ENCODE measurements at places on chromosomes 3 and 15. TPM values are rescaled to one million over a fixed set of nuclear protein-coding genes. Genes with fewer than 3 reads are reported as not detected.

GRCh38 chr15:41115161-41115651 lies 874 bp downstream of the INO80 start:
- DNase-seq, result peak; percentile 25
- no peaks in the 10 kb centered on the region for H3K36me3 ChIP-seq
- H3K4me1 ChIP-seq, result peaks cover 13% of the 10 kb centered on the region
- peak overlapping the region; percentile 99 for H3K27ac ChIP-seq
- peak overlapping the region; percentile 91 for H3K4me3 ChIP-seq

CLDN11 gene
- 0.12 TPM for polyA plus RNA-seq

DNA sequence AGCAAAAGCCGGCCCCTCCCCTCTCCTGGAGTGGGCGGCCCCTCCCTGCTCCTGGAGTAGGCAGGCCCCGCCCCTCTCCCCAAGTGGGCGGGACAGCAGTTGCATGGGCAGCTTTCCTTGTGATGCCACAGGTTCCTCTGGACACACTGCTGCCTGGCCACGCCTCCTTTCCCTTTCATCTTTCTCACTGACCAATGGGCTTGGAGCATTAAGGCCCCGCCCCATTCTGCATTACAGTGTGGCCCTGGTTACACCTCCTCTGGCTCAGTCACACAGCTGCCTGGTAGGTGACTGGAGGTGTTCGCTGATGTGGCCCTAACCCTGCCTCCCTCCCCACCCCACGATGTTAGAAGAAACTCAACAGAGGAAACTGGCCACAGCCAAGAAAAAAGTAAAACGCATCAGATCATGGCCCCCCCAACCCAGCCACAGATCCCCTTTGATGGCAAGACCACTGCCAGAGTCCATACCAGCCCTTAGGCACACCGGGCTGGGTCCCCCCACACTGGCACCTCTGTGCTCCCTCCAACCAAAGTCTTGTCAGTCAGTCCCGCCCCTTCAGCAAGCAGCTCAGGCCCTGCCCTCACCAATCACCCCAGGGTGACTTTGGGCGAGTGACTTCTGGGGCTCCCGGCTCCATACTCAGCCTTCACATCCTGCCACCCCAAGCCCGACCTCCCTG lies 84.3 kb downstream of the ADAMTS7 start:
- no peak overlapping the region for H3K27ac ChIP-seq
- no peak for DNase-seq
- peaks cover 3% of the 10 kb centered on the region for H3K27me3 ChIP-seq
- no peak overlapping the region for H3K4me3 ChIP-seq
- no peaks in the 10 kb centered on the region for H3K4me1 ChIP-seq

DUOXA1 gene
- polyA plus RNA-seq, result 15.1 TPM

DNA sequence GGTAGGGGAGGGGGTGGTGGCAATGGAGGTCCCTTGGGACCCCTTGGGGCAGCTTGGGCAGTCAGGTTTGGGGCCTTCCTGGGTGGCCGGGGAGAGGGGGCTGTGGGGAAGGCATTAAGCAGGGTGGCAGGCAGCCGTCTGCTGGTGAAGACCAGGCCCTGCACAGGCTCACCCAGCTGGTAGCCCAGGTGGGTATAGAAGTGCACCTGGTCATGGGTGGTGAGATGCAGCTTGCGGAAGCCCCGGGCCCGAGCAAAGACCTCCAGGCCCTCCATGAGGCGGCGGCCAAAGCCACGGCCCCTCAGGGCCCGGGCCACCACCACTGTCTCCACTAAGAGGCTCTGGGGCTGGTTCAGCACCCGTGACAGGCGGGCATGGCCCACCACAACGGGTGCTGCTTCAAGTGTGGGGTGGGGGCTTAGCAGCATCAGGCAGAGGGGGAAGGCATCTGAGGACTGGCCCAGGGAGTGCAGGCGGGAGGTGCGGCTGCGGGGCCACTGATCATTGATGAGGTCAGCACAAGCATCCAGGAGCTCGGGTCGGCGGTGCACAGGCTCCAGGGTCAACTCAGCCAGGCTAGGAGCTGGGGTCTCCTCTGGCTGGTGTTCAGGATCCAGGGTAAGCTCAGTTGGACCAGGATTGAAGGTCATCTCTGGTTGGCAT lies 2.4 kb downstream of the HYAL3 start:
- no peak overlapping the region for H3K27ac ChIP-seq
- DNase-seq, result no peak
- H3K4me1 ChIP-seq, result peaks cover 27% of the 10 kb centered on the region
- H3K4me3 ChIP-seq, result no peak overlapping the region
- H3K36me3 ChIP-seq, result no peaks in the 10 kb centered on the region
- H3K27me3 ChIP-seq, result no peaks in the 10 kb centered on the region

TUSC7 gene
- not detected for polyA plus RNA-seq

- peaks cover 50% of the 10 kb centered on the region for H3K27me3 ChIP-seq
- no peak overlapping the region for H3K4me3 ChIP-seq
- no peak overlapping the region for H3K27ac ChIP-seq
- H3K4me1 ChIP-seq, result peaks cover 6% of the 10 kb centered on the region
- no peaks in the 10 kb centered on the region for H3K36me3 ChIP-seq
These were observed 675 bp upstream of the CYP11A1 start for GRCh38 chr15:74368121-74368520.

GRCh38 chr15:76904461-76905012 lies 603 bp downstream of the SCAPER start:
- no peaks in the 10 kb centered on the region for H3K36me3 ChIP-seq
- no peaks in the 10 kb centered on the region for H3K27me3 ChIP-seq
- peak overlapping the region; percentile 59 for H3K27ac ChIP-seq
- no peak for DNase-seq
- peak overlapping the region; percentile 96 for H3K4me3 ChIP-seq
- peaks cover 5% of the 10 kb centered on the region for H3K4me1 ChIP-seq

- no peak for DNase-seq
- H3K4me3 ChIP-seq, result no peak overlapping the region
- H3K36me3 ChIP-seq, result no peaks in the 10 kb centered on the region
- no peak overlapping the region for H3K27ac ChIP-seq
These were observed 13.5 kb upstream of the MECOM start for GRCh38 chr3:169676925-169677537.

HACD2 gene
- polyA plus RNA-seq, result 124 TPM

DNA sequence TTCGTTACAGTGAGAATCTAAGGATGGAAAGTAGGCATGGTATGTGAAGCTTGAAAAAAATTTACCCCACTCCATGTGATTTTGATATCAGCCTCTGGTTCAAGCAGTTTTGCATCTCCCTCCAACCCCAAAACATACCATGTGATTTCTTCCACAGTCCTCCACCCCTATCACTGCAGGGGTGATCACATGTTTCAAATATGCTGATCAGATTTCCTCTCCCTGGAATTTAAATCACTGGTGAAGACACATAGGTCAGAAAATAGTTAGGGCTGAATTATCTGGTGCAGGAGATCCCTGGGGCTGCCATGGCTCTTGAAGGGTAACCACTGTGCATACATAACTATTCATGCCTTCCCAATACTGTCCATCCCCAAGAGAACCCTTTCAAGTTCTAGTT lies 119.7 kb upstream of the THRB start:
- no peaks in the 10 kb centered on the region for H3K36me3 ChIP-seq
- no peak for DNase-seq
- no peak overlapping the region for H3K4me3 ChIP-seq
- no peaks in the 10 kb centered on the region for H3K4me1 ChIP-seq
- H3K27me3 ChIP-seq, result no peaks in the 10 kb centered on the region

TTBK2 gene
- polyA plus RNA-seq, result 4.8 TPM

DNA sequence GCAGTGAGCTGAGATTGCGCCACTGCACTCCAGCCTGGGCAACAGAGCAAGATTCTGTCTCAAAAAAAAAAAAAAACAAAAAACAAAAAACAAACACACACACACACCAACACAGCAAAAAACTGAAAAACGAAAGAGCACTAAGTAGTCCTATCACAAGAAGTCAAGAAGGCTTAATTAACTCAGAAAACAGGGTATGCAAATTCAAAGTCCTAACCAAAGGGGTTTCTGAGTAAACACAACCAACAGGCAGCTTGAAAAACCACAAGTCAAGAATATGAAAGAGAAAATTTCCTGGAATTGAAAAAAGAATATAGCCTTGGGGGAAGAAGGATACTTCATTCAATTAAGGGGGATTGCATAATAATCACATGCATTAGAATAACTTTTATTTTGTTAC lies 37.7 kb upstream of the PARP14 start:
- no peaks in the 10 kb centered on the region for H3K36me3 ChIP-seq
- no peak overlapping the region for H3K27ac ChIP-seq
- no peaks in the 10 kb centered on the region for H3K4me1 ChIP-seq

GRCh38 chr15:40952301-40952900 lies 870 bp upstream of the CHAC1 start:
- no peaks in the 10 kb centered on the region for H3K27me3 ChIP-seq
- H3K4me1 ChIP-seq, result peaks cover 20% of the 10 kb centered on the region
- H3K4me3 ChIP-seq, result peak overlapping the region; percentile 87
- DNase-seq, result no peak
- peaks cover 4% of the 10 kb centered on the region for H3K36me3 ChIP-seq

KIF7 gene
- 0.75 TPM for polyA plus RNA-seq

- no peaks in the 10 kb centered on the region for H3K36me3 ChIP-seq
- peaks cover 9% of the 10 kb centered on the region for H3K27me3 ChIP-seq
- H3K4me1 ChIP-seq, result no peaks in the 10 kb centered on the region
- no peak for DNase-seq
These were observed 38.9 kb downstream of the TMEM266 start for GRCh38 chr15:76098685-76099084.

- no peaks in the 10 kb centered on the region for H3K27me3 ChIP-seq
- no peak overlapping the region for H3K27ac ChIP-seq
- no peak for DNase-seq
- H3K36me3 ChIP-seq, result no peaks in the 10 kb centered on the region
- H3K4me1 ChIP-seq, result no peaks in the 10 kb centered on the region
These were observed 274.6 kb downstream of the EDEM1 start for GRCh38 chr3:5462086-5462485.

DNA sequence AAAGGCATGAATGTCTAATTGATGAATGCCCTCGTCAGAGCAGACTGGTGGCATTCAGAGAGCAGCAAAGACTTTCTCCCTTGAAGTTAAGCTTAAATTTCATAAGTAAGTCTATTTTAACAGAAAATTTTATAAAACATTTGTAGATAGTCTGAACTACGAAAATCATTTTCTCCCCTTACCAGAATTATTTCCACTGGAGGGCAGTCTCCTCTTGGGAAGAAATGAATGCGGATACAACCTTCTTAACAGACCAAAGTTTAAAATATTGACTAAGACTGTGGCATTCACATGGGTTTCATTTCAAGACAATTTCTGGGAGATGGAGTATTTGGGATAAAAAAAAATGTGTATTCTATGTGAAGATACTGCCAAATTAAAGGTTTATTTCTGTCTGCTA lies 669.0 kb downstream of the FHIT start:
- H3K36me3 ChIP-seq, result no peaks in the 10 kb centered on the region
- DNase-seq, result no peak
- H3K4me3 ChIP-seq, result no peak overlapping the region

DNA sequence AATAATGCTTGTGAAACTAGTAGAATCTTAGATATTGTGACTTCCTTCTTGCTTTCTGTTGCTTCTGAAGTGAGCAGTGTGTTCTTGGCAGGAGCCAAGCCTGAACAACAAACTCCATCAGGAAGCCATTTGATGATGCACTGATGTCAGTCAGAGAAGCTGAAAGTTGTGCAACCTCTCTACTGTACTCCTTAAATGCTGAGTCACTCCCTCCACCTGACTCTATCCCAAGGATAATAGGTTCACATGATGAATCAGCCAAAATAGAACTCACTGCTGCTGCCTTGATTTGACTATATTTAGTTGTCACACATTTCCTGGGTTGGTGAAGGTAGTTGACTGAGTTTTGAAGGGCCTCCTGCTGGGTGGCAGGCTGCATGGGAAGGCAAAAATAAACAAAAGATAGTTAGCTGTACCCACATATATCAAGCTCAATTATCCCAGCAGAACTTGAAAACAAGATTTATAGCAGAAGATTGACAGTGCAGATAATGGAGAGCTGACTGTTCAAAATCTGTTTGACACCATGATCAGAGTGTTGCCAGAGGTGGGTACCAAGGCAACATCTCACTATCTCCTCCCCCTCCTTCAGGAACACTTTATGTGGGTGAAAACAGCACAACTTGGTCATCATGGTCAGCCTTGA lies 328.4 kb upstream of the DPH6 start:
- peaks cover 13% of the 10 kb centered on the region for H3K4me1 ChIP-seq
- H3K4me3 ChIP-seq, result no peak overlapping the region
- peak; percentile 71 for DNase-seq

CHDH gene
- polyA plus RNA-seq, result 0.04 TPM

- DNase-seq, result no peak
- H3K27me3 ChIP-seq, result no peaks in the 10 kb centered on the region
- no peaks in the 10 kb centered on the region for H3K4me1 ChIP-seq
These were observed 158.2 kb downstream of the SPATA16 start for GRCh38 chr3:172982736-172983364.

DNA sequence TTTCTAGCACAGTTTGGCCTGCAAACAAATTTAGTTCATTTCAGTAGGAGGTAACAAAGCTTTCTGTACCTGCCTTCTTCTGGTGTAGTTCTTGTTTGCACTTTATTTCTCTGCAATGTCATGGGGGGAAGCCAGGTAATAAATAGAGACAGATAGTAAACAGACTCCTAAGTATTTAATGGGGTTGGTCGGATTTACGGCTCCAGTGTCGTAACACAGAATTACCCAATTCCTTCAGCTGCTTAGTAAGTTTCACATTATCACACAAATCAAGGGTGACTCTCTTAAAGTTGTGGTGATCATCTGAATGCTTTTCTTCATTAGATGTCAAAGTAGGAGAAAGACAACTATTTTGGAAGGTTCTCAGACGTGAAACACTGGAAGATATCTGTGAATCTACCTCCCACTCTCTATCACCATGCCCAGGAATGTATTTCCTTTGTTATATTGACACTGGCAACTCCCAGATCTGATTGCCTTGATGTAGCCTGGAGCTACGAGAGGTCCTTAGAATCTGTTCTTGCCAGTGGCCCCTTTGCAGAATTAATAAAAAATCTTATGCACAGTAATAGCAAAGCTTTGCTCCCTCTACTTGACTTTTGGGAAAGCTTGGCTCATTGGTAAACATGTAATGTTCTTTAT lies 25.0 kb upstream of the TMC3 start:
- no peaks in the 10 kb centered on the region for H3K4me1 ChIP-seq
- DNase-seq, result no peak
- no peak overlapping the region for H3K4me3 ChIP-seq
- no peaks in the 10 kb centered on the region for H3K36me3 ChIP-seq
- H3K27ac ChIP-seq, result no peak overlapping the region
- no peaks in the 10 kb centered on the region for H3K27me3 ChIP-seq

GRCh38 chr3:179560791-179561190 lies 1.9 kb upstream of the ACTL6A start:
- DNase-seq, result no peak
- H3K36me3 ChIP-seq, result no peaks in the 10 kb centered on the region
- no peak overlapping the region for H3K4me3 ChIP-seq
- H3K27ac ChIP-seq, result no peak overlapping the region
- peaks cover 11% of the 10 kb centered on the region for H3K4me1 ChIP-seq

Data from keratinocyte (primary cell).